Activated CD8-positive, alpha-beta memory T cell treated with anti-CD3 and anti-CD28 coated beads for 48 hours (primary cell): ENCODE measurements at places on chromosomes 11 and 22.

DNA sequence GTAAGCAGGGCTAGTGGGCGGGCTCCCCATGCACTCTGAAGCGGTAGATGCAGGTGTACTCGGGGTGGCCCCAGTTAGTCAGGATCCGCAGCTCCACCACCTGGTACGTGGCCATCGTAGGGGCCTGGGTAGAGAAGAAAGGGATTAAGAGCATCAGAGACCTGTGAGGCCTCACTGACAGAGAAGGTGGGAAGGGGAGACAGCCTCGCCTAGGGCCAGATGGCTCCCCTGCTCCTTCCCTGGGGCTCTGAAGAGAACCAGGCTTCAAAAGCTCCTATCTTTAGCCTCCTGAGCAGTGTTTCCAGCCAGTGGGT, 19.6 kb downstream of the SUN2 start:
- no peak for DNase-seq

DNA sequence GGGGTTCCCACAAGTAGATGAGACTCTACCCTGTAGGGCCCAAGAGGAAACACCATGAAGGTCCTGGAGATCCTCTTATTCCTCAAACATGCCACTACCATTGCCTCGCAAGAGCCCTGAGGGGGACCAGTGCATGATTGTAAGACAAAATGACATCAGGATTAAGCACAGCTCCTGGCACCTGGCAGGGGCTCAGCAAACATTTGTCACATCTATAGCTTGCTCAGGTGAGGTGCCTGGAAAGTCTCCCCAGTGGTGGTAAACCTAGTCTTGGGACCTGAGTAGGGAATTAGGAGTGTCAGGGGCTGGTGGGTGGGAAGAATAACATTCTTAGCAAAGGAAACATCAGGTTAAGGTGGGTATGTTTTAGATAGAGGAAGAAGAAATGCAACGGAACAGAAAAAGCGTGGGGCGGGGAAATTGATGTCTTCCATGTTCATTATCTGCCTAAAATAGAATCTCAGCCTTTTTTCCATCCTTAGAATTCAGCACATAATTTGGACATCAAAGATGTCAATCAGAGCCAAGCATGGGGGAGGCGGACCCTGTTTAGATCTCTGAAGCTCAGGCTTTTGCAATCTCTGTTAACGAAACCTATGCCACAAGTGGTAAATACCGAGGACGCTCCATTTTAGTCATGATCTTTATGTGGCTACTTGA, 924 bp downstream of the YPEL1 start:
- no peak for DNase-seq

- no peak for DNase-seq
Observed at GRCh38 chr11:125407046-125407445, 89.0 kb downstream of the FEZ1 start.

DNA sequence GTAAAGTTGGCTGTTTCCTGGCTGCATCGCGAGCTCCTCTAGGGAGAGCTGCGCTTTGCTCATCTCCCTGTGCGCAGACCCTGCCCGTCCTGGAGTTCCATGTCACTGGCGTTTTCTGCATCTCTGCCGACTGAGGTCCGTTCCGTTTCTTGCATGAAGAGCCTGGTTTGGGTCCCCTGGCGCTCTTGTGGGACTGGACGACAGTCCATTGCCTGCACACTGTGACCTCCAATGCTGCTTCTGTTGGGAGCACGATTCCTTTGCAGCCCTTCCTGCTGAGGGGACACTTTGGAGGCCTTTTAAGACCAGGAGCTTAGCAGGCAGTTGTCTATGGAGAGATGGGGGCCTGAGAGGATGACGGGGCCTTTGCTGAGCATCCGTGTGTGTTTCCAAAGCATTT, 90.3 kb downstream of the TBC1D22A start:
- DNase-seq, result no peak

- no peak for DNase-seq
Observed at GRCh38 chr11:92224407-92225124, at the start of gene FAT3. Gene FAT3 (plus strand): TSS chr11:92224818. CDS start chr11:92352113, 127,295 bp downstream.
